IMR-90 (cell line): ENCODE measurements at places on chromosomes 2 and 18. TPM values are rescaled to one million over a fixed set of nuclear protein-coding genes. Genes with fewer than 3 reads are reported as not detected.

- no peak for DNase-seq
These were observed 59.6 kb downstream of the NCKAP5 start for GRCh38 chr2:133508546-133509165.

DNA sequence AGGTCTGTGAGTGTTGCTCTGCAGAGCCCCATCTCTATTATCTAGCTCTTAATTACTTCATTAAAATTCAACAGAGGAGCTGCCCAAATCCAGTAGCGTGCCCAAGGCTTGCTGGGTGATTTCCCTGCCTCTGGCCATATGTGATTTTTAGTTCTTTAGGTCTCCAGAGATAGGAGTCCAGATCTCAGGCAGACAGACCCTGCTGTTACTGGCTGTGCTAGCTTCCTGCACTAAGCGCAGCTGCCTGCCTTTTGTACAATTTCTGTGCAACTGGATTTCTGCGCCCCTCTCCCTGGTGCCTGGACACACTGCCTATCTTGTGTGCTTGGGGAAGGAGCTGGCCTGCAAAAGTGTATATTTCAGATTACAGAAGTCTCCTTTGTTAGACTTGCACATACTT, 136.5 kb downstream of the TDRD15 start:
- no peak for DNase-seq

DNA sequence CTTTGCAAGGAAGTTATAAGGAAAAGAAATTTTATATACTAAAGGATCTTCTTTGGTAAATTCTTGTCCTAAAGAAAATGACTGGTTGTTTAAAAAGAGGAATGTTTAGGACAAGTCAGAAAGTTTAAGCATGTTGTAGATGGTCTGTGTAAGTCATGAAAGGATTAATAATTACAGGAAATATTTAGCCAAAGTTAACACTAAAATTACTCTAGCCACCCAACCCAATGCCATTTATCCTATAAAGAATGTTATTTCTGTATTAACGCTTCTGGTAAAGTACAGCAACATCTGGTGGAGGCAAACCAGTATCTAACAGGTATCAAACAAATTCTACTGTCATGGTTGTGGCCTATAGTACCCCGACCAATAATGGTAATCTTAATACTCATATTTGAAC, 546.9 kb upstream of the PKDCC start:
- DNase-seq, result no peak

DNA sequence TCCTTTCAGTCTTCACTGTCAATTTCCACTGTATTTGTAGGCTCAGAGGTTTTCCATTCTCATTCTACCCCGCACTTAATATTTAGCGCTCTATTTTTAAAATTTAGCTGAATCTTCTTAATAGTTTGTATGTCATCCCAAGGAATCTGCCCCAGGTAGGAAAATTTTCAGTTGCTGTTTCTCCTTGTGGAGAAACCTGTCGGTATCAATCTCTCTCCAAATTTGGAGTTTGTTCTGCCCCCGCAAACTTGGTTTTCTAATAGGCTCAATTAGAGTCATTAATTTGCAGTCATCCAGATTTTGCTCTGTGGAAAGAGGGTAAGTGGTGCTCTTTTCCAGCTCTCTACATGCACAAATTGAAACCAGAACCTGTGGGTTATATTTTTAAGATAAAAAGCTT, 87.6 kb downstream of the DNAH6 start:
- DNase-seq, result no peak

DNA sequence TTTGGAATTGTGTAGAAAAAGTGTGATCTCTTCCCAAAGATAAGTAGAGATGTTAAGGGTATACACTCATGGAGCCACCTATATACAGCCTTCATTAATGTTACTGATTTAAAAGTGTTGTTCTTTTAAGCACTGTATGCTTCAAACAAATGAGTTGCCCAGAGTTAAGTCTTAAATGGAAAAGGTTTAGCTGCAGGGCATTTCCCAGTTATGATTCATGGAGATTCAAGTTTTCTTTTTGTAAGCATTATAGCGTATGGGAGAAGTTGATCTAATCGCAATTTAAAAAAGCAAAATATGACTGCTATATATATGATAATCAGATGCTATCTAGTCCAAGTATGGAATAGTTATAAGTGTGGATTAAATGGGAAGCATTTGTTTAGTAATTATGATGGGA, 4.8 kb downstream of the PDK1 start:
- DNase-seq, result peak; percentile 59

- DNase-seq, result no peak
These were observed 586.3 kb upstream of the SALL3 start for GRCh38 chr18:78393086-78393862.

DNA sequence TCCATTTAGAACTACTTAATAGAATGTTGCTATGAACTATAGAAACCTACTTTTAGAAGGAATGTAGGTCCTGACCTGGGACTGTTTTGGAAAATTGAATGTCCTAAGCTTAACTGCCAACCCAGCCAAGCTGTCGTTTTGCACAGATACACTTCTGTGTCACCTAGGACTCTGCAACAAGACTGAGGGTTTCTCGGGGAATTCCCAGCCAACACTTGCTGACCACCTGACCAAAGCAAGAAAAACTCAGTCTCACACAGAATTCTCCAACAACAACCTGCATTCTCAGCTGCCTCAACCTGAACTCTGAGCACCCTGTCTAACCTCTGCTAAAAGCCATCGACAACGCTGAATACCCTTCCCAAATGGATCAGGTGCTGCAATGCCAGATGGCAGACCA, 128.2 kb downstream of the SS18 start:
- DNase-seq, result no peak

DNA sequence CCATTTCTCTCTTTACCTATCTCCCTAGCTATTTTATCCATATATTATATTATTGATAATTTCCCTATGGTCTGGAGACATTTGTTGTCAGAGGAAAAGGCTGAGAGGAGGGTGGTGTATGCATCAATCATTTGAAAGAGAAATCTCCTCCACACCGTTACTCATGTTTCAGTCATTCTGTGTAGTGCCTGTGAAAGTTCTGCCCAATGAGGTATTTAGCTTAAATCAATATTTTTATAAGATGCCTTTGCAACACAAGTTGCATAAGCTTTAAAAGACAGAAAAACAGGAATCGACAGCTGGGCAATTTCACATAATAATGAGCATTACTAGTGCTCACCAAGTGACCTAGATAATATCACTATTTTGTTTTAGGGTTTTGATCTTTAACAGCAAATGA, 363.7 kb upstream of the FSIP2 start:
- no peak for DNase-seq

- no peak for DNase-seq
These were observed 43.0 kb downstream of the ZNF519 start for GRCh38 chr18:14089191-14089590.

DNA sequence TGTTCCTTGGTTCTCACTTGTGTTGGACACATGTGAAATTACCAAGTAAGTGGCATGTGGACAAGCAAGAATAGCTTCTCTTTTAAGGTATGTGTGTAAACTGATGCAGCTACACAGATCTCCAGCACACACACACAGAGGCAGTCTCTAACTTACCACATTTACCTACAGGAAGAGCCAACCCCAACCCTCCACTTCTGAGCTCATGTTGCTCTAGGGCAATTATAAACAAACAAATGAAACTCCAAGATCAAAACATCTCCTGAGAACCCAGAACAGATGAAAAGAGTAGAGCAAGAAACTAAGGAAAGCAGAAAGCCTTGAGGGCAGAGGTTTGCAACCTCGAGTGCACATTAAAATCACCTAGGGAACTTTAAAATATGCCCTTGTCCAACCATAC, 16.0 kb upstream of the TMEM37 start:
- no peak for DNase-seq

DNA sequence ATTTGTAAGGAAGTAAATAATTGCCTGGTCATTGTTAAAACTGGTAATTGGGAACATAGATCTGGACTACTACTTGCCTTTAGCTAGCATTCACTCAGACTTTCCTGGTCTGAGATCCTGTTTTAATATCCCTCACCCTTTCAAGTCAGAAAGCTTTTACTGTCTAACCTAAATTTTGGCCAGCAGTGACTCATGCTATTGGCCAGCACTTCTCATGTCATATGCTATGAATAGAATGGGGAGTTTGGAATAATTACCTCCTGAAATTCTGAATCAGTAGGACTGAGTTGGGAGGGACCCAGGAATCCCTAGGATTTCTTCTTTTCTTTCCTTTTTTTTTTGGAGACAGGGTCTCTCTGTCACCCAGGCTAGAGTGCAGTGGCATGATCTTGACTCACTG, 19.3 kb downstream of the STK36 start:
- peak; percentile 66 for DNase-seq

GRCh38 chr18:58998401-58999203, 133.9 kb downstream of the ZNF532 start:
- DNase-seq, result peak; percentile 70

GRCh38 chr2:241092677-241093076, 9.4 kb downstream of the MTERF4 start:
- DNase-seq, result no peak

- peak; percentile 13 for DNase-seq
These were observed 58.5 kb upstream of the MSH6 start for GRCh38 chr2:47724221-47724981.

GRCh38 chr2:161028581-161028980, 131.6 kb upstream of the TANK start:
- no peak for DNase-seq

- no peak for DNase-seq
These were observed 32.3 kb downstream of the TMEM18 start for GRCh38 chr2:644871-645270.

GRCh38 chr2:159228081-159228581, 58.4 kb downstream of the WDSUB1 start:
- DNase-seq, result no peak

DNA sequence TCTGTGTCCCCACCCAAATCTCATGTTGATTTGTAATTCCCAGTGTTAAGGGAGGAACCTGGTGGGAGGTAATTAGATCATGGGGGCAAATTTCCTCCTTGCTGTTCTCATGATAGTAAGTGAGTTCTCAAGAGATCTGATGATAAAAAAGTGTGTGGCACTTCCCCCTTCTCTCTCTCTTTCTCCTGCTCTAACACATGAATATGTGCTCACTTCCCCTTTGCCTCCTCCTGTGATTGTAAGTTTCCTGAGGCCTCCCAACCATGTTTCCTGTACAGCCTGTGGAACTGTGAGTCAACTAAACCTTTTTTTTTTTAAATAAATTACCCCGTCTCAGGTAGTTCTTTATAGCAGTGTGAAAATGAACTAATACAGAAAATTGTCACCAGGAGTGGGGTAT, 380.0 kb downstream of the MEIS1 start:
- no peak for DNase-seq

DNA sequence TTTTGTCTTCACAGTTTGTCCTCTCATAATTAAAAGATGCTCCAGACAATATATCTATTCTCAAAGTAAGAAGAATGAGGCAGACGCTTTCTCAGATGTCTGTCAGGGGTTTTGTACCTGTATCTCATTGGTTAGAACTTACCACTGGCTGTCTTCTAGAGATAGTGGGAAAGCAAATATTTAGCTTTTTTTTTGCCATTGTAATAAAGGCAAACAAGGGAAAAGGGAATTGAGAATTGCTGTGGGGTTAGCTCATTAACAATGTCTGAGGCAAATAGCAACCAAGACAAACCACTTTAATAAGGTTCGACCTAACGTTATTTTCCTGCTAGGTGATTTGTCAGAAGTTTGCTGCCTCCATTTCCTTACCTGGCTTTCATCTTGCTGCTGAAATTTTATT, 30.0 kb downstream of the ZNF638 start:
- no peak for DNase-seq

GRCh38 chr18:52531836-52532235, 191.8 kb downstream of the DCC start:
- no peak for DNase-seq

DNA sequence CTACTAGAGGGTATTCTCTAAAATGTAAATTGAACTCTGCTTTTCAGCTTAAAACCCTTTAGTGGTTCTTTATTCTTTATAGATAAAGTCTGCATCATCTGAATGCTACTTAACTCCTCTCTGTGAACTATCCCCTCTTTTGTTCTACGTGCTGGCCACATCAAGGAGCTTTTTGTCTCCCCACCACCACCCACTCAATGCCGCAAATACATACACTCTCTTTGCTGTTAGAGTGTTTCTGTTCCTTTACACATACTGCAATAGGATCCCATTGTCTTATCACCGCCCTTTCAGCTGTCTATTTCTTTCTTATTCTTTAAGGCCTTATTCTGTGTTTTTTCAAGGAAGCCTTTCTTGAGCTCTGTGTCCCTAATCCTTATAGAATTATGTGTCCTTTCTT, 83.3 kb downstream of the EML4 start:
- no peak for DNase-seq

DNA sequence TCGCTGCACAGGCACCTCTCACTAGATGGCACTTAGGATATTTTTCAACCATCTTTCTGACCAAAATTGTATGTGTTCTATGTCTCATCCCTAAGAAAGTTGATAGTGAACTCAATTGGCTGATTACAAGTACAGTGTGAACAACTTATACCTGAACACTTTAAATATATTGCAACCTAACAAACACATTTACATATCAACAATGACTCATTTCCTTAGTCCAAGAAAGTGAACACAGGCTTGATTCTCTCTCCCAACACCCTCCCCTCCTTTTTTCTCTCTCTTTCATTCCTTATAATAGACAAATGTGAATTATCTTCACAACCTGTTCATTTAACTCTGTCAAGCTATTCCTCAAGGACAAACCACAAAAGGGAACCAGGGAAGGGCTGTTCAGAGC, 192.0 kb downstream of the SLC8A1 start:
- DNase-seq, result no peak

DNA sequence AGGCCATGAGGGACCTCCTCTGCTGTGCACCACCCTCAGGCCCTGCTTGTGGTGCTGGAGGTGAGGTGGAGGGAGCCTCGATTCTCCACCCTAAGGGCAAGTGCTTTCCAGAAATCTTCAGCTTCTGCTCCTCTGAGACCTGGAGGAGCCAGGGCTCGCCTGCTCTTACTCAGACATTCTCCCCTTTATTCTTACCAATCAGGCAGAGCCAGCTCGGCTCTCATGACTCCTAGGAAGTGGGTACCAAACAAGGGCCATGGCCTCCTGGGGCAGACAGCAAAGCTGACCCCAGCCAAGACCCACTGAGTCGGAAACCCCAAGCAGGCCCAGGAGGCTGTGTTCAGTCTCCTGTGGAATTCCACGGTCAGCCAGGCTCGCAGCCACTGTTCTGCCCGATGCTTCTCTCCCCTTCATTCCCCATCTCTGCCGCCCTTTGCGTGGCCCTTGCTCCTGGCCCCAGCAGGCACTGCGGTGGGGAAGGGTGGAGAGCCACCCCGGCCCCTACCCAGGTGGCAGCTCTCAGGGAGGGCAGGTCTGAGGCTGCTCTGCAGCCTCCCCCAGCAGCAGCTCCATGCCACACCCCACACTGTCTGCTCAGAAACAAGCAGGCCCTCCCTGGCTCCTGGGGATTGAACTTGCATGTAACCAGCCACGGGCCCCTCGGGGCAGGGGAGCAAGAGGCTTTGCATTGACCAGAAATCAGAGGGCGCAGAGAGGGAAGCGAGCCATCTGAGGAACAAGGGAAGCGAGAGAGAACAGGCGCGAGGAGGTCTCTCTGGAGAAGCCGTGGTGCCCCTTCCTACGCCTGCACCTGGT, 24.0 kb downstream of the HS1BP3 start:
- DNase-seq, result no peak

CCDC121 gene
- total RNA-seq, result 2.0 and 2.2 TPM in 2 replicates

KIF1A gene
- under 0.01 TPM in 1 of 2 replicates, not detected in the other for total RNA-seq

MOB4 gene
- 34.8 and 69.4 TPM in 2 replicates for total RNA-seq

SERPINB13 gene
- not detected in 2 replicates for total RNA-seq

FBXO48 gene
- total RNA-seq, result 0.18 and 0.28 TPM in 2 replicates

SRD5A2 gene
- not detected in 2 replicates for total RNA-seq

ECEL1 gene
- not detected in 2 replicates for total RNA-seq

TPO gene
- not detected in 2 replicates for total RNA-seq

PLB1 gene
- total RNA-seq, result 0.90 and 1.4 TPM in 2 replicates
